A172 (cell line): ENCODE measurements at places on chromosomes 3 and 15. TPM values are rescaled to one million over a fixed set of nuclear protein-coding genes. Genes with fewer than 3 reads are reported as not detected.

NOX5 gene
- total RNA-seq, result not detected in 2 replicates

DNA sequence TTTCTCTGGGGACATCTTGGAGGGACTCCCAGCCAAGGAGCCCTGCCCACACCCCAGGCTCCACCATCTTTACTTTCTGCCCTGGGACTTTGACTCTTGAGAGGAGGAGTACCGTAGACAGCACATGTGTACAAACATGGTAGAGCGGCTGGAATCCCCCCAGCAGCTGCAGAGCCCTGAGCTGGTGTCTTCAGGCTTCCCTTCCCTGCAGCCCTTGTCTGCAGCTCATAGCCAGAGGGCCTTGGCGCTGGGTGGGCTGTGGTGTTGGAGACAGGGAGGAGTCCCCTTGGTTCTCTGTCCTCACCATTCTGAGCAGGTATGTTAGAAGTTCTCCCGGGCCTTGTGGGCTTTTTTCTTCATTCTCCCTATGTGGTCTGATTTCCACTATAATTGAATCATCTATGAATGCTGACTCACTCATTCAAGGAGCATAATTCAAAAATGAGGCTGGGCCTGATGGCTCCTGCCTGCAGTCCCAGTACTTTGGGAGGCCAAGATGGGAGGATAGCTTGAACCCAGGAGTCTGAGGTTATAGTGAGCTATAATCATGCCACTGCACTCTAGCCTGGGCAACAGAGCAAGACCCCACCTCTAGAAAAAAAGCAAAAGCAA lies 97.8 kb upstream of the MEF2A start:
- no peak for DNase-seq

AADAC gene
- 2.3 and 2.8 TPM in 2 replicates for total RNA-seq

GRCh38 chr3:55516392-55517030 lies 29.4 kb upstream of the WNT5A start:
- no peak for DNase-seq

TEX55 gene
- total RNA-seq, result not detected in 2 replicates

DNA sequence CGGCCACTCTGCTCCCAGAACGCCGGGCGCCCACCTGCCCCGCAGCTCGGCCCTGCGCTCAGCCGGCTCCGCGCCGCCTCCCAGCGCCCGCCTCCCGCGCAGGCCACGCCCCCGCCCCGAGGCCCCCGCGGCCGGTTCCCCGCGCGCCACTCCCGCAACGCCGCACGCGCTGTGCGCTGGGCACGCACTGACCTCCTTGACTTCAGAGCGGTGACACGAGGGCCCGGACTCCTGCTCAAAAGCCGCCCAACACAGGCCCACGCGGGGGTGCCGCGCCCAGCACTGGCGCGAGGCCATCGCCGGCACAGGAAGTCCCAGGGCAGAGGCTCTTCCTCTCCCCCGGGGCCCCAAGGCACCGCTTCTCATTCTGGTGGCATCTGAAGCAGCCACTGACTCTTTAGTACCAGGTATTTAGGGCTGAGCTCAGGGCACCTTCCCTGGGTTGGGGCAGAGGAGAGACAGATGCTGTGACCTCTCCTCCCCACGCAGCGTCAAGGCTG lies 12.4 kb downstream of the TNK2 start:
- peak; percentile 47 for DNase-seq

DNA sequence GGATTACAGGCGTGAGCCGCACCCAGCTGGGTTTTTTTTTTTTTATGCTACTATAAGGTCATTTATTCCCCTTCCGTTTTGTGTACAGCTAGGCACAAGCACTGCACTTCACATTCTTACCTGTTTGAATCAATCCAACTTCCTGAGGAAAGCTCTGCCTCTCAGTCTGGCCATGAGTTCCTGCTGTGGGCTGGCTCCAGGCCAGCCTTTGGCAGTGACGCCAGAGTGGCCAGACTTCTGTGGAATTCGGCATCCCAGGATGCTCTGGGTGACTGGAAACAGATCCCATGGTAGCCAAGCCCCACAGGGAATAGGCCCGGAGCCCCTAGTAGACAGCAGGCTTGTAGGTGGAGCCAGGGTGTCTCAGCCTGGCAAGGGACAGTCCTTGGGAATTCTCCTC lies 21.5 kb upstream of the TIMP4 start:
- DNase-seq, result peak; percentile 86

DNA sequence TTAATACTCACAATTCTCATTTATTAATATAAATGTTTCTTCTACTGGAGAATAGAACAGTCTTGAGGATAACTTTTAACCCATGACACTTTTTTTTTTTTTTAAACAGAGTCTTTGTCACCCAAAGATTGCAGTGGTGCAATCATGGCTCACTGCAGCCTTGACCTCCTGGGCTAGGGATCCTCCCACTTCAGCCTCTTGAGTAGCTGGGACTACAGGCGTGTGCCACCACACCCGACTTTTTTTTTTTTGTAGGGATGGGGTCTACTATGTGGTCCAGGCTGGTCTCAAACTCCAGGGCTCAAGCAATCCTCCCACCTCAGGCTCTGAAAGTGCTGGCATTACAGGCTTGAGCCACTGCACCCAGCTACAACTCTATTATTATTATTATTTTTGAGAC lies 34.5 kb downstream of the PIK3CB start:
- no peak for DNase-seq

DNA sequence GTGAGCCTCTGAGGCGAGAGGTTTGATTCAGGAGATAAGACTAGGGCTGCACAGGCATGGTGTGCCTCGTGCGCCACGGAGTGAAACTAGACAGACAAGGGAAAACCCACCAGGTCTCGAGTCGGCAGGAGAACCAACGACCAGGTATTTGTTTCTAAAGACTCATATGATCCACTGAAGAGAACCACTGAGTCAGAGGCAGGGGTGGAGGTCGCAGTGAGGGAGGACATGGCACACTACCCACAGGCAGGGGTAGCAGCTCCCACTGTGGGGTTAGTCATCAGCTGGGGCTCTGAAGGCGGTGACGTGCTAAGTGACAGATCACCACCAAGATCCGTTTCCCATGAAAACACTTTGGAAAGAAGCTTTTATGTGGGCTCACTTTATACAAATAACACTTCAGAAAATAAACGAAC lies 45.7 kb downstream of the CHSY1 start:
- DNase-seq, result peak; percentile 27

NAALADL2 gene
- total RNA-seq, result 1.3 and 1.5 TPM in 2 replicates

- no peak for DNase-seq
These were observed 41.6 kb downstream of the ISG20 start for GRCh38 chr15:88680241-88681001.

TTC14 gene
- total RNA-seq, result 19.0 and 21.6 TPM in 2 replicates

- no peak for DNase-seq
These were observed 93.9 kb downstream of the CPN2 start for GRCh38 chr3:194257151-194257621.

PSTPIP1 gene
- total RNA-seq, result 0.33 and 1.0 TPM in 2 replicates

DNA sequence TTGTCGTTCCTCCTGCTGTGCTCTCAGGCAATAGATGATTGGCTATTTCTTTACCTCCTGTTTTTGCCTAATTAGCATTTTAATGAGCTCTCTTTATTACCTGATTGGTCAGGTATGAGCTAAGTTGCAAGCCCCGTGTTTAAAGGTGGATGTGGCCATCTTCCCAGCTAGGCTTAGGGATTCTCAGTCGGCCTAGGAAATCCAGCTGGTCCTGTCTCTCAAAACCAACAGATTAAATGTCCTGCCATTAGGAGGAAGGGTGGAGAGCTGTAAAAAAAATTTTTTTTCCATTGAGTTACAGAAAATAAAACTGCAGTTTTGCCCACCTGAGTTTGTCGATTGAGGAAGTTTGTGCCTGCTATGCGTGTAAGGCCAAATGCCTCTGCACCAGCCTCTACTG lies 5.4 kb upstream of the ACSBG1 start:
- no peak for DNase-seq

- no peak for DNase-seq
These were observed 75.6 kb upstream of the SNTN start for GRCh38 chr3:63576846-63577245.

GRCh38 chr3:51968883-51969678 lies 1.8 kb upstream of the PCBP4 start:
- DNase-seq, result no peak

DNA sequence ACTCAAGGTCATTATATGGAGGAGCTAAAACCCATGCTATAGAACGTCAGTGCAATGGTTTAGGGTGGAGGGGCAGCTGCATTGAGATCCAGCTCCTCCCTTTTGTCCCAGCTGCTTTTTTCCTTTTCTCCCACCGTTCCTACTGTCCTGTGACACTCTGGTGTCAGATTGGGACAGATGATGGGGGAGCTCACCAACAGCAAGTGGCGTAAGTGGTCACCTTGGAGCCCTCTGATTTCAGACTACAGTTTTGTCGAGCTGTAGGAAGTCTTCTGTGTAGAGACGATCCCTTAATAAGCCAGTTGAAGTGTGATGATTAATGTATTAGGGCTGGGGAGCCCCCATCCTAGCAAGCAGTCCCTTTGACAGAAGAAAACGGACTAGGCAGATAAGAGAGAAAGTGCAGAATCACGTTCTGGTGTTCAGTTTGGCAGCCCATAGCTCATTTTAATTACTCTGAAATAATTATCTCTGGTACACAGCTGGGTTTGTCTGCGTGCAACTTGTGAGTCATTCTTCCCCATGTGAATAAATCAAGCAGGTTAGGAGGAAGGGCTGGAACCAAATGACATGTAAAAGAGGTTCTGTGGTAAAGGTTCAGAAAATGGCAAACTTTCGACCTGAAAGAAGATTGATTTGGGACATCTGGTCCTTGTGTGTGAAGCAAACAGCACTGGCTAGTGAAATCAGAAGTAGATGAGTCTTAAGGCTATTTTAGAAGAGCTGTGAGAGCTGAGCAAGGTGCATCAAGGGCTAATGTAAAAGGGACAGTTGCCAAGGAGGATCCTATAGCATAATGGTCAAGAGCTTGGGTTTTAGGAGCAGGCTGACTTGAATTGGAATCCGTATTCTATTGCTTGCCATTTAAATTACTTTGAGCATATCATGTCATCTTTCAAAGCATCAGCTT lies 241.4 kb downstream of the EDEM1 start:
- no peak for DNase-seq
